ENCODE measurements at places on chromosomes 7 and 10. TPM values are rescaled to one million over a fixed set of nuclear protein-coding genes. Genes with fewer than 3 reads are reported as not detected.

Gene CRHR2
- not detected for total RNA-seq

Gene HMX3
- not detected for total RNA-seq

Gene SYNPO2L
- total RNA-seq = not detected

Gene FKBP6
- not detected for total RNA-seq

Data from mucosa of descending colon (tissue), 3 donors.